ENCODE measurements at places on chromosomes 3 and 15. TPM values are rescaled to one million over a fixed set of nuclear protein-coding genes. Genes with fewer than 3 reads are reported as not detected.

The UTS2B gene
- 0.99 TPM for total RNA-seq

- H3K4me3 ChIP-seq: no peak overlapping the region
- DNase-seq: peak; percentile 64
- no peaks in the 10 kb centered on the region for H3K36me3 ChIP-seq
- no peaks in the 10 kb centered on the region for H3K27me3 ChIP-seq
- no peak overlapping the region for H3K27ac ChIP-seq
- peaks cover 10% of the 10 kb centered on the region for H3K4me1 ChIP-seq
Observed at GRCh38 chr15:38899300-38899699, 334.7 kb upstream of the RASGRP1 start.

DNA sequence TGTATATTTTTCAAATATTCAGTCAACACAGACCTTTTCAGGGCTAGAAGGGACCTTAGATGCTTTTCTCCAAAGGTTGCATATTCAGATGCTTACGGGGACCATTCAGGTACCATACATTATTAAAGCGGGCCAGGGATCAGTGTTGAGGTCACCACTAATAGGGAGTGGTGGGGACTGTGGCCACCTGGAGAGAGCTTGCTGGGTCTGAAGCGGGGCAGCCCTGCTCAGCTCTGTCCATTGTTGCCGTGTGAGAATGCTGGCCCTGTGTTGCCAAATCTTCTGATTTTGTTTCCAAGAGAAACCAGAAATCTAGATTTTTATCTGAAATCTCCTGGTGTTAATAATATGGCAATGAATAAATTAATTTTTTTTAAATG is 23.7 kb downstream of the ABHD2 start:
- H3K4me3 ChIP-seq: no peak overlapping the region
- peaks cover 2% of the 10 kb centered on the region for H3K36me3 ChIP-seq
- peaks cover 7% of the 10 kb centered on the region for H3K4me1 ChIP-seq
- no peak overlapping the region for H3K27ac ChIP-seq

- DNase-seq: peak; percentile 96
- H3K4me3 ChIP-seq: no peak overlapping the region
- H3K27ac ChIP-seq: peak overlapping the region; percentile 80
- no peaks in the 10 kb centered on the region for H3K27me3 ChIP-seq
- H3K4me1 ChIP-seq: peaks cover 26% of the 10 kb centered on the region
Observed at GRCh38 chr3:58161435-58162398, 49.1 kb downstream of the DNASE1L3 start.

DNA sequence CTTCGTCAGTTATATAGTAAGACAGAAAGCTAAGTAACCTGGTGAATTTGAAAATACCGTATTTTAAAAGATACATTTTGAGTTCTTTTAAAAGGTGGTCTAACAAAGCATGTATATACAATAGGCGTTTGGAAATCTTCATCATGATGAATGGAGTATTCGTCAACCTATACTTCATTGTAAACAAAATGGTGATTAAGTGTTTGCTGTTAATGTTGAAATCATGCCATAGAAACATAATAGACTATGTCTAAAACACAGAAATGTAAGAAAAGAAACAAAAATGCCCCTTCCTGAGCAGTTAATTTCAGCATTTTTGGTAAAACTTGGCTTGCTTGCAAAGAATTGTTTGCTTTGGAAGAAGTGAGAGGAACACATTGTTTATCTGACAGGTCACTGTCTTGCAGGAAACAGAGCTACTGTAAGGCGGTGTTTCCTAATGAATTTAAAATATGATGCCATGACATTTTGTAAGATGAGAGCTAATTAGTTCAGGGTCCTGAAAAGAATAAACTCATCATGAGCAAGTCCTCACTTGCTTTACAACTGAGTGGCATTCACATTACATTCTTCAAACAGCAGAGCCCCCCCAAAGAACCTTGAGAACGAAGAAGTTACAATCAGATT is 126.7 kb downstream of the SERPINI1 start:
- DNase-seq: no peak
- H3K4me1 ChIP-seq: peaks cover 4% of the 10 kb centered on the region
- H3K4me3 ChIP-seq: no peak overlapping the region
- no peaks in the 10 kb centered on the region for H3K36me3 ChIP-seq
- no peaks in the 10 kb centered on the region for H3K27me3 ChIP-seq

DNA sequence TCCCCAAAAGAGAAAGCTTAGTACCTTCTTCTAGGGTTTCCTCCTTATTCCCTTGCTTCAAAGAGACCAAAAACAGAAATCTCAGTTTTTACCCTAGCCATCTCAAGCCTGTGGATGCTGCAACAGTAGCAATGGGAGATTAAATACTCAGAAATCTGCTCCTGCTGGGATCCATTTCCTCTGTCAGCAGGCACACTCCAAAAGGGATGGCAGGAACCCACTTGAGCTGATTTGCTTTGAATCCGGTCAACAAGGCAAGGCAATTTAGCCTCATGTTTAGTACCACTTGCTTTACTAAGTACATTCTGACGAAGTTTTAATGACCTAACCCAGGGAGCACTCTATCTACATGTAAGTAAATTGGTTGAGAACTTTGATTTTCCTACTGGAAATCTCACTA is 590.0 kb upstream of the ADAMTS9 start:
- DNase-seq: no peak
- H3K4me1 ChIP-seq: no peaks in the 10 kb centered on the region
- no peaks in the 10 kb centered on the region for H3K36me3 ChIP-seq

- DNase-seq: peak; percentile 69
- no peaks in the 10 kb centered on the region for H3K27me3 ChIP-seq
- no peak overlapping the region for H3K27ac ChIP-seq
- H3K4me3 ChIP-seq: no peak overlapping the region
Observed at GRCh38 chr15:90106522-90107117, 4.4 kb upstream of the IDH2 start.

DNA sequence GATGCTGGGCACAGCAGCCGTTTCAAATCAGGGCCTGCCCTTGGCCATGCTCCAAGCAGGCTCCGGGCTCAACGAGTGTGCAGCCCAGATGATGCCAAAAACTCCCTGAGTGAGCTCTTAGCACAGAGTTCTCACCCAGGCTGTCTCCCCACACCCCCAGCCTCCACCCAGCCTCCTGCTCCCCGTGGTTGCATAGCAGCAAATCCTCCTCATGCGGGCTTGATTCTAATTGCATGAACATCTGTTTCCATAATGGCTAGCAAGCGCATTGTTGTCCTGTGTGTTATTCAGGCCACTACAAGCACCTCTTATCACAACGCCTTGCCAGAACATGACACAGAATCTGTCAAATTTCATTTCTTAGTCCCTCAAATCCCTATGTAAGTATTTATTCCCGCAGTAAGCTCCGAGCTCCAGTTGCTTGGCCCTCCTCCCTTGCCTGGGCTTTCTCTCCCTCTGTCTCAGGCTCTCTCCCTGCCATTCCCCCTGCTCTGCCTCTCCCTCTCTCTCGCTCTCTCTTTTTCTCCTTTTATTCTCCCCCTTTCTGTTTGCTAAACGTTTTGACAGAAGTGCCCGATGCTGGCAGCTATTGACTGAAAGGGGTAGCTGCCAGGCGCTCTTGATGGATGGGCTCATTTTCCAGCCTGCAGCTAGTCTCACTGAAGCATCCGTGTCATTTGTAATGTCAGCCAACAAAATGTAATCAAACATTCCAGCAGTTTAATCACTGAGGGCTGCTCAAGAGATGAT is 306.5 kb downstream of the IL20RB start:
- no peak overlapping the region for H3K4me3 ChIP-seq
- H3K27ac ChIP-seq: no peak overlapping the region
- no peaks in the 10 kb centered on the region for H3K27me3 ChIP-seq
- H3K36me3 ChIP-seq: no peaks in the 10 kb centered on the region
- DNase-seq: no peak

- no peak overlapping the region for H3K4me3 ChIP-seq
- no peak for DNase-seq
- H3K4me1 ChIP-seq: no peaks in the 10 kb centered on the region
Observed at GRCh38 chr3:32873531-32874130, 55.8 kb downstream of the TRIM71 start.

DNA sequence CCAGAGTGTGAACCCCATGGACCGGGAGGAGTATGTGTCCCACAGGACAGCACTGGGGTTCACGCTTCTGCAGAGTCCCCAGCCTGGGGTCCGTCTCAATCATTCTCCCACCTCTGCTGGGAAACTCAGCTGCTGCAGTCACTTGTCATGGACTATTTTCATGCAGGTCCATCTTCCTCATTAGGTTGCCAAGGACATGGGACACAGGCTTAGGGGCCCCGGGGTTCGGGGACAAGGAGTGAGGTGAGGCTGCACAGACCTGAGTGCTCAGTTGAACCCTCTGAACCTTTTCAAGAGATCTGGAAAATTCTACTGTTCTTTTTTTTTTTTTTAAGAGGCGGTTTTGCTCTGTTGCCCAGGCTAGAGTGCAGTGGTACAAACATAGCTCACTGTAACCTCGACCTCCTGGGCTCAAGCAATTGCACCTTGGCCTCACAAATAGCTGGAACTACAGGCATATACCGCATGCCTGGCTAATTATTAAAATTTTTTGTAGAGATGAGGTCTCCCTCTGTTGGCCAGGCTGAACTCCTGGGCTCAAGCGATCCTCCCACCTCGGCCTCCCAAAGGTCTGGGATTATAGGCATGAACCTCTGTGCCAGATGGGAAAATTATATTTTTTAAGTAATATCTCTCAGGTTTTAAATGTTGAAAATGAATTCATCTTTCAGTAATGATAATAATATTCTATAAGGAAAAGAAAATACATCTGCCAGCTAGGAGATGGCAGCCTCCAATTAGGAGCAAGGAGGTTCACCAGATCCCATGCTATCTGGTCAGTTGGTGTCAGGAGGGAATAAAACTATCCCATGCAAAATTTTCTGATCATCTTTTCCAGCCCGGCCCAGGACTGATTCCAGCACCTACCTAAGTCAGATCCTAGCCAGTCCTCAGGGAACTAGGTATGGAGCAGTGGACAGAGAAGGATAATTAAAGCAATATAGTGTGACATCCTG is 45.2 kb downstream of the RPN1 start:
- no peak overlapping the region for H3K27ac ChIP-seq
- H3K4me3 ChIP-seq: no peak overlapping the region
- H3K27me3 ChIP-seq: no peaks in the 10 kb centered on the region
- H3K4me1 ChIP-seq: no peaks in the 10 kb centered on the region

GRCh38 chr3:24854748-24855147 is 360.1 kb upstream of the THRB start:
- no peaks in the 10 kb centered on the region for H3K36me3 ChIP-seq
- H3K4me1 ChIP-seq: no peaks in the 10 kb centered on the region
- H3K4me3 ChIP-seq: no peak overlapping the region
- H3K27me3 ChIP-seq: no peaks in the 10 kb centered on the region
- no peak overlapping the region for H3K27ac ChIP-seq

DNA sequence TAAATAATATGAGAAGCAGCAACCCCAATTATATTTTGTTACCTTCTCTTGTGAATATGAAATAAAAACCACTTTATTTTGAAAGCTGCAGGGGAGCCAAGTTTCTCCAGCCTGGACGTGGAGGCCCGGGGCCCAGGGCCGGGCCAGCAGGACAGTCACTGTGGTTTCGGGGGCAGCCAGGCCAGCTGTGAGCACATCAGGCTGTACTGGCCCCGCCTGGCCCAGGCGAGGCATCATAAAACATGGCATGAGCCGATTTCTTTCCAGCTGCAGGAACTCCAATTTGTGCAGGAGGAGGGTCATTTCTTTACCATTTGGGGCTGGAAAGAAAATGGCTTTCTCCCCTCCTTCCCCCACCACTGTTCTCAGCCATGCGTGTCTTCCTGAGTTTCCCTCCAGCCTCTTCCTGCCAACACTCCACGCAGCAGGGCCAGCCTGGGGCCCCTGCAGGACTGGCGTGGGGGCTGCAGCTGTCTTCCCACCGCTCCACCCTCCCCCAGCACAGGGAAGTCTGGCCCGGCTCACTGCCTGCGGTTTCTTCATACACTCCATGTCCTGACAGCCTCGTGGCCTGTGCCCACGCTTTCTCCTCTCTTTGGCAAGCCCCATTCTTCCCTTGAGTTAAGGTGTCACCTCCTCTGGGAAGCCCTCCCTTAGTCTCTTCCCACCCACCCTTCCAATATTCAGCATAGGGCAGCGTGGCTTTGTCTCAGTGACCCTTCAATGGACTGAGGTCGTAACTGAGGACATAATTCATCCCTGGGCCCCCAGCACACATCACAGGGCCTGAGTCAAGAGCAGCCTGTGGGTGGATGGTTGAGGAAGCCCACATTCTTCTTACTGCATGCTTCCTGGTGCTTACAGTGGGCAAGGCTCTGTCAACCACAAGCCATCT is 135.8 kb downstream of the CHSY1 start:
- no peaks in the 10 kb centered on the region for H3K36me3 ChIP-seq
- peak overlapping the region; percentile 68 for H3K27ac ChIP-seq

Measured in fibroblast of lung (primary cell).